Stimulated activated CD8-positive, alpha-beta memory T cell treated with anti-CD3 and anti-CD28 coated beads, Interleukin-15, amount 100 ng/mL, for 48 hours (primary cell): ENCODE measurements at places on chromosomes 5 and 9.

DNA sequence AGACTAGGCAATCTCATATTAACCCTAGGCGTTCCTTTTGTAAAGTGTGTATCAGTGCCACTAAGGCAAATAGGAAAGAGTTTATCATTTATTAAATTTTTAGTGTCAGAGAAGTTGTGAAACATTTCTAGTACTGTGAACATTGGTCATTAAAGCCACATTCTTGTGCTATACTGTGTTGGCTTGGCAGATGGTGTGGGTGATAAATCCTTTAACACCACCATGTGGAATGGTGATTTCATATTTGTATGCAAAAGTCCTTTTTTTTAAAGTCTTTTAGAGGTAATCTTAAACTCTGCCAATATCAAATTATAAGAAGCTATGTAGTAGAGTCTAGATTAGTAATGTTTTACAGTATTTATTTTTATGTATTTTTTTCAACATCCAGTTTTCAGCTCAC lies 18.1 kb downstream of the SLC12A2 start:
- no peak for DNase-seq

DNA sequence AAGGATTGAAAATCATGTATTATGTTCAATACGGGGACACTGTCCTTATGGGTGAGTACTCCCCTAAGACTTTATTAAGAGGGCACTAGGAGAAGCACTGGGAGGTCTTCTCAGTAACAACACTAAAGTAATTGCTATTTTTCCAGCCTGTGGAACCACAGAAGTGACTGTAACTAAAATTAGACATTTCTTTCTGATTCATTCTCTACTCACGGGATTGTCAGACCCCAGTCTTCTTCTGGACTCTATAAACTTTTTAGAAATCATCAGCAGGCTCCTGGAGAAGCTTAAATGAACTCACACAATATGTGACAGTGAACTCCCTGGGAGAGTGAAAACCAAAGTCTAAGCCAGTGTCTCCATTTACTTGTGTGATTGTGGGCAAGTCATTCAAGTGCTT lies 14.5 kb downstream of the TLR4 start:
- DNase-seq = no peak

GRCh38 chr5:9776525-9776924 lies 146.4 kb upstream of the TAS2R1 start:
- no peak for DNase-seq

GRCh38 chr5:33637011-33637410 lies 196.2 kb downstream of the TARS1 start:
- DNase-seq = no peak

DNA sequence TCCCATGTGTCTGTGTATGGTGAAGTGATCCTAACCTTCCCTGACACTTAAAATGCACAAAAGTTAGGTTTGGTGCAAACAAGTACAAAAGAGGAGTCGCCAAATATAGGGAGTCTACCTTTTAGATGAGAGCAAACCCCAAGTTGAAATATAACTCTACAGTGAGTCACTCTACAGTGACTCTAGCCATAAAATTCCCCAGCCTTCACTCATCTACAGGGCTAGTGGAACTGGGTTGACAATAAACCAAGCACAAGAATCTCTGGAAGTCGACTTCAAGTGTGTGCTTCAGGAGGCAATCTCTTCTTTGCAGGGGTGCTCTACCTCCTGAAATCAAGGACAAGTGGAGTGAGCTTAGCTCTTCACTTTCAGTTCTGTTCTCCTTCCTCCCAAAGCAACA lies 3.3 kb downstream of the SHISAL2B start:
- DNase-seq = no peak

GRCh38 chr5:1886846-1887587 lies 4.3 kb upstream of the IRX4 start:
- no peak for DNase-seq

DNA sequence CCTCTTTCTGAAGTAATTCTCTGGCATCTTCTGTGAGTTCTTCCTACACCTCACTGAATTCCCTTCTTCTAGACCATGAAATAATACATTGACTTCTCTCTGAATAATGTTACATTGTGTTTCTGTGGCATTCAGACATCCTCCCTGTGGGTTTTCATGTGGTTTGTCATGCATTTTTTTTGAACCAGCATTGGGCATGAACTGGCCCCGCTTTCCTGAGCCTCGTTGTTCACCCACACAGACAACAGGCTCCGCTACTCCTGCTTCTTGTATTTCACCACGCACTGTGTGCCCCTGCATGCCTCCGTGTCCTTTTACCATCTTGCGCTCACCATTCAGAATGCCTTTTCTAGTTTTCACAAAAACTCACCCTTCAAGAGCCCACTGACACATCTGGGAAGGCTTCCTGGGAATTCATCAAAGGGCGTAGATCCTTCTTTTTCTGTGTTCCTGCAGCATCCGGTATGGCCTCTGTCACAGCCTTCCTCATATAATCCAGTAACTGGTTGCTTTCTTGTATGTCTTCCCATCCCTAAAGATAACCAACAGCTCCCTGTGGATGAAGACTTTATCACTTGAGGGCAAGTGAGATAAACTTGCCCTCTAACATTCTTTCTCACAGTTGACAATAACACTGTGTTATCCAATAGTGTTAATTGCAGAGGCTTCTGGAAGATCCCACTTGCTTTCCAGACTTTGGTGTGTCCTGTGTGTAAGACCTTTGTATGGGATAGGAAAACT lies 51.5 kb upstream of the ADAMTSL1 start:
- no peak for DNase-seq

DNA sequence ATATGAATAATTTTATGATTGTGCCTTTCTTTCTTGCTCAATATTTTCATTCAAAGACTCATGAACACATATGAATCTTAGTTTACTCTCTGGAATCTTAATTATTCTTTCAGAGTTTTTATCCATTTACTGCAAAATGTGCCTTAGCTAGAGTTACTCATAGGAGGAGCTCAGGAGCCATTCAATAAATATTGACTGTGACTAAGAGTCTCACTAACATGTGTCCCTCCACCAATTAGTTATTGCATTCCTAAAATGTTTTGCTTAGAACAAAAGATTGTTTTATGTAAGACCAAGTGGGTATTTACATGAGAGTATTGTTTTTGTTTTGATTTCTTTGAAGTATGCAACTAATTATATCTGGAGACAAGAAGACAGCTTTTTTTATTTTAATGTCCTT lies 218.4 kb upstream of the MAST4 start:
- DNase-seq = no peak

DNA sequence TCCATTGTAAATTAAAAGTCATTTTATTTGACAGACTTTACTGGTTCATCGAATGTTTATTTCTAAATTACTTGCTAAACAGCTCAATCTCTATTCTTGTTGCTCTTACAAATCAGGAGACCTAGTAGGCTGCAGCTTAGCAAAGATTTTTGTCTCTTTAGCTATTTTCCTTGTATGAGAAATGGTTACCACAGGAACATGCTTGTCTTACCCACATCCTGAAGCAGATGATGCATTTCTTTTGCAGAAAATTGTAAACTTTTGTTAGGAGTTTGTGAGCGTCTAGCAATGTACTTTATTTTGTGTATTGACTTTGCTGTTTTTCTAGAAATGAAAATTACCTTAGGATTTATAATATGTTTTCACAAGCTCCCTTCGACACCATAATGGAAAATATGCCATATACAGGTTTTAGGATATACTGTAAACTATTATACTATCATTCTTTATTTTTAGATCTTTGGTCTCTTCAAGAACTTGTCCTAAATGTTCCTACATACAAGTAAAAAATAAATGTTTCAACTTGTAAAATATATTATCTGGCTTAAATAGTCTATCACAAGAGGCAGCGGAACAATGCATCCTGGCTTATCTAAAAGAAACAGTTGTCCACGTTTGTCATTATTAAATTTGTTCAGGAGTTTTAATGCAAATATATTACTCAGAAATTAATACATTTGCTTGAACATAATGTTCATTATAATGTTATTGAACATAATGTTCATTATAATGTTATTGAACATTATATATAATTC lies 54.1 kb downstream of the SPEF2 start:
- no peak for DNase-seq

GRCh38 chr5:109230369-109230768 lies 179.4 kb downstream of the PJA2 start:
- no peak for DNase-seq
